ENCODE measurements at places on chromosomes 16 and 17. TPM values are rescaled to one million over a fixed set of nuclear protein-coding genes. Genes with fewer than 3 reads are reported as not detected.
A peak's percentile ranks its signal among the peaks of the same experiment; 100 is the strongest.

DNA sequence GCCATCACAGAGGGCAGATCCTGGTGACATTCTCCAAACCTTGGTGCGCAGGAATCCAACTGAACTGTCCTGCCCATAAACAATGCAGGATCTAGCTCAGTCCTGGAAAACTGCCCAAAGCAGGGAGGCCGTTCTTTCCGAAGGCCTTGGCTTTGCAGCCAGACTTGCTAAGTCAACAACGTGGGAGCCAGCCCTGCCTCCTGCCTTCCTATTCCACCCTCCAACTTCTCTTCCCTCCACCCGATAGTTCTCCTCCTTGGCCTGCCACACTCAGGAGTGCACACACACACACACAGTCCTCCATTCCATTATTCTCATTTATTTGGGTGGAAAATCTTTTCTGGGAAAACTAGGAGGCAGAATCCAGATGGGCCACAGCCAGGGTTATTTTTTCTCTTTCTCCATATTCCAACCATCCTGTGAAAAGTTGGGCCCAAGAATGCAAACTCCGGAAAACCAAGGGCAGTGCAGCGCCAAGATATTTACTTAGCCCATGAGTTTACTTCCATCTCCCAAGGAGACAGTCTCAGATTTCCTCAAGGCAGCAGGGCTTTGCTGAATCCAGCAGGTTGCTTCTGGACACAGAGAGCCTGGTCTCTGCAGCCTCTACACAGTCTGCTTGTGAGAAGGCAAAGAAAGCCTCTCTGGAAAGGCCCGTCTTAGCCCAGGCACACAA, 15.8 kb downstream of the COPRS start:
- peak overlapping the region; percentile 43 for H3K27ac ChIP-seq
- H3K27me3 ChIP-seq = no peaks in the 10 kb centered on the region
- H3K4me1 ChIP-seq = peaks cover 4% of the 10 kb centered on the region
- no peak overlapping the region for H3K4me3 ChIP-seq

DNA sequence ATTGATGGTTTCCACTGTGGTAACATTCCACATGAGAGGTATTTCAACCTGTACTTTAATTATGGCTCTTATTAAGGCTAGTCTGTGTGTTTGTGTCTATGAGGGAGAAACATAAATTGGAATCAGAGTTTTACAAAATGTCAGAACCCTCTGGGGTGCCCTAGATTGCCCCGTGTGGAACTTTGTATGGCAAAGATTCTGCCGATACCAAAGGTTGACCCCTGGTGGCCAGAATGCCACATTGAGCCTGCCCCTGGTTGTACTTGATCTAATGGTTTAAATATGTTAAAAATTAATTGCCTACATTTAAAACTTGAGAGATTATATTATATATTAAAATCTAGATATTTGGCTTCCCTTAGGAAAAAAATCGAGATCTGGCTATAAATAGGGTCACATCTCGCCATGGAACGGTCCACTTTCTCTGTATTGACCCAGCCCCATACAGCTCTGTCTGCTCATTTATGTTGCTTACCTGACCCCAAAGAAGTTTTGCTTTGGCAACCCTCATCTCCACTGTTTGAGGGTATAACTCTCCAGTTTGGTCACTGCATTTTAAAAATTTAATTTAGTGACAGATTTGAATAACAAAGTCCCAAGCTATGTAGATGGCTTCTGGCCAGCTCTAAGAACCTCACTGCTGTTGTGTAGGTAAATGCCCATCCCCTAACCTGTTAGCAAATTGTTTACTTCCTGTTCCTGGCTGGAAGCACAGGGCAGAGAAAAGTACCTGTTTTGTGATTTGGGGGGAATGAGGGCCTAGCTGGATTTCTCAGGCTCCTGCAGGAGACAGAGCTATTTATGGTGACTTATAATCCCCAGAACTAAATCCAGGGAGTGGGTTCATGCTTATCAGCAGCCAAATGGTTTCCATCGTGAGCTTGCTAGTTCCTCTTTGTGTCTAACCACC, 95.0 kb downstream of the PLCG2 start:
- DNase-seq = peak; percentile 73
- H3K27ac ChIP-seq = peak overlapping the region; percentile 1
- H3K27me3 ChIP-seq = peaks cover 4% of the 10 kb centered on the region

GRCh38 chr16:80372341-80372740, 168.5 kb upstream of the DYNLRB2 start:
- H3K27me3 ChIP-seq = no peaks in the 10 kb centered on the region
- no peak for DNase-seq
- H3K36me3 ChIP-seq = no peaks in the 10 kb centered on the region
- no peaks in the 10 kb centered on the region for H3K4me1 ChIP-seq

DNA sequence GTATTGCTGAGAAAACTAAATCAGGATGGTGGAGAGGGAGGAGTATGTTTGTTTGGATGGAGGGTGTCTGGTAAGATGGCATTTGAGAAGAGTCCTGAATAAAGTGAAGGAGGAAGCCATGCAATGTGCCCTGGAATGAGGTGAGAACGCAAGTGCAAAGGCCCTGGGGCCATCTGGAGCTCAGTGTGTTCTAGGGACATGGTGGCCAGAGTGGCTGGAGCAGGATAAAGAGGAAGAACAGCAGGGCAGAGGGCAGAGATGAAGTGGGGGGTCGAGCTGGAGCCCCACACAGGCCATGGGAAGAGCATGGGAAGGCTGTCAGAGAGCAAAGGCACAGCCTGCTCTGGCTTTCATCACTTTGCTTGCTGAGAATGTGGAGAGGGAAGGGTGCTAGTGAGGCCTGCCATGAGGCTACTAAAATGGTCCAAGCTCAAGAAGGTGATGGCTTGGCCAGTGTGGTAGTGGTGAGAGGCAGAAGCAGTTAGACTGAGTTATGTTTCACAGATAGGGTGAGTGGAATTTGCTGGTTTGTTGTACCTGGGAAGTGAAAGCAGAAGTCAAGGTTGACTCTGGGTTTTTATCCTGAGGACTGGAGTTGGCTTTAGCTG, 234.1 kb downstream of the FOXL1 start:
- H3K27me3 ChIP-seq = no peaks in the 10 kb centered on the region
- H3K27ac ChIP-seq = no peak overlapping the region
- no peak overlapping the region for H3K4me3 ChIP-seq
- H3K36me3 ChIP-seq = no peaks in the 10 kb centered on the region
- no peak for DNase-seq

GRCh38 chr17:71145486-71145885, 975.3 kb upstream of the SOX9 start:
- no peaks in the 10 kb centered on the region for H3K36me3 ChIP-seq
- H3K27me3 ChIP-seq = no peaks in the 10 kb centered on the region
- DNase-seq = no peak
- H3K4me3 ChIP-seq = no peak overlapping the region
- H3K4me1 ChIP-seq = peaks cover 14% of the 10 kb centered on the region

GRCh38 chr16:11016993-11017392, 72.6 kb downstream of the CLEC16A start:
- H3K27ac ChIP-seq = no peak overlapping the region
- H3K36me3 ChIP-seq = no peaks in the 10 kb centered on the region
- H3K4me3 ChIP-seq = no peak overlapping the region
- no peaks in the 10 kb centered on the region for H3K4me1 ChIP-seq
- no peak for DNase-seq
- no peaks in the 10 kb centered on the region for H3K27me3 ChIP-seq

DNA sequence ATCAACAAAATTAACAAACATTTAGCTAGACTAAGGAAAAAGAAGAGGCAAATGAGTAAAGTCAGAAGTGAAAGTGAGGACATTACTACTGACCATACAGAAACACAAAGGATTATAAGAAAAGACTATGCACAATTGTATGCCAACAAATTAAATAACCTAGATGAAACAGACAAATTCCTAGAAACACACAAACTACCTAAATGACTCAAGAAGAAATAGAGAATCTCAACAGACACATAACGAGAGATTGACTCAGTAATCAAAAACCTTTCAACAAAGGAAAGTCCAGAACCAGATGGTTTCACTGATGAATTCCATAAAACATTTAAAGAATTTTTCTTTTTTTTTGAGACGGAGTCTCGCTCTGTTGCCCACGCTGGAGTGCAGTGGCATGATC, 35.7 kb upstream of the MYLK3 start:
- DNase-seq = no peak
- no peaks in the 10 kb centered on the region for H3K36me3 ChIP-seq
- no peaks in the 10 kb centered on the region for H3K27me3 ChIP-seq

DNA sequence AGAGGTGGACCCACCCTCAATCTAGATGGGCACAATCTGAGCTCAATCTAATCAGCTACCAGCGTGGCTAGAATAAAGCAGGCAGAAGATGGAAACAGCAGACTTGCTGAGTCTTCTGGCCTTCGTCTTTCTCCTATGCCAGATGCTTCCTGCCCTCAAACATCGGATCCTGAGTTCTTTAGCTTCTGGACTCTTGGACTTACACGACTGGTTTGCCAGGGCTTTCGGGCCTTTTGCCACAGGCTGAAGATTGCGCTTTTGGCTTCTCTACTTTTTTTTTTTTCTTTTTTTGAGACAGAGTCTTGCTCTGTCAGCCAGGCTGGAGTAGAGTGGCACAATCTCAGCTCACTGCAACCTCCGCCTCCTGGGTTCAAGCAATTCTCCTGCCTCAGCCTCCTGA, 65.1 kb downstream of the UTP18 start:
- peak; percentile 7 for DNase-seq
- no peak overlapping the region for H3K27ac ChIP-seq
- no peaks in the 10 kb centered on the region for H3K4me1 ChIP-seq
- no peaks in the 10 kb centered on the region for H3K36me3 ChIP-seq

GRCh38 chr17:74831444-74832146, 28.1 kb downstream of the GRIN2C start:
- no peak for DNase-seq
- H3K27ac ChIP-seq = no peak overlapping the region
- H3K27me3 ChIP-seq = no peaks in the 10 kb centered on the region
- no peaks in the 10 kb centered on the region for H3K36me3 ChIP-seq

GRCh38 chr16:77277141-77277540, 77.9 kb downstream of the SYCE1L start:
- no peak overlapping the region for H3K27ac ChIP-seq
- H3K4me3 ChIP-seq = no peak overlapping the region
- DNase-seq = no peak
- H3K4me1 ChIP-seq = no peaks in the 10 kb centered on the region

DNA sequence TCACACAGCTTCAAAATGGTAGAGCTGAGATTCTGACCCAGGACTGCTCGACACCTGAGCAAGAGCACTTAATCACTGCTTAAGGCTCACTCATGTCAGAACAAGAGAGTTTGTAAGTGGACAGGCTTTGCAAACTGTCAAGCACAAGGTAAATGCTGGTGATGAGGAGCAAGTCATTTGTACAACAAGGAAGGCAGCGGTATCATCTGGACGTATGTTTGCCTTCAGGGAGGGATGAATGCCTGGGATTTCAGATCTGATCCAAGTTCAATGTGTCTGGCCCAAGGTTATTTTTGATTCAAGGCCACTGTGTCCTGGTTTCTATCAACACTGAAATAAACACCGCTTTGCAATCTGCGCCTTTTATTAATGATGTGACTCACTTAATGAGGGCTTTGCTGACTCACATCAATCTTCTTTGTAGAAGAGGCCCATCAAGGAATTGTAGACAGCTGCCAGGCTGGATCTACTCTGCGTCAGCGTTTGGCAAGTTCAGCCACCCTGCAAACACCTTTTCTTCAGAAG, 174.4 kb upstream of the HS3ST3A1 start:
- DNase-seq = no peak
- no peaks in the 10 kb centered on the region for H3K36me3 ChIP-seq
- no peaks in the 10 kb centered on the region for H3K4me1 ChIP-seq
- no peak overlapping the region for H3K4me3 ChIP-seq
- H3K27me3 ChIP-seq = no peaks in the 10 kb centered on the region

DNA sequence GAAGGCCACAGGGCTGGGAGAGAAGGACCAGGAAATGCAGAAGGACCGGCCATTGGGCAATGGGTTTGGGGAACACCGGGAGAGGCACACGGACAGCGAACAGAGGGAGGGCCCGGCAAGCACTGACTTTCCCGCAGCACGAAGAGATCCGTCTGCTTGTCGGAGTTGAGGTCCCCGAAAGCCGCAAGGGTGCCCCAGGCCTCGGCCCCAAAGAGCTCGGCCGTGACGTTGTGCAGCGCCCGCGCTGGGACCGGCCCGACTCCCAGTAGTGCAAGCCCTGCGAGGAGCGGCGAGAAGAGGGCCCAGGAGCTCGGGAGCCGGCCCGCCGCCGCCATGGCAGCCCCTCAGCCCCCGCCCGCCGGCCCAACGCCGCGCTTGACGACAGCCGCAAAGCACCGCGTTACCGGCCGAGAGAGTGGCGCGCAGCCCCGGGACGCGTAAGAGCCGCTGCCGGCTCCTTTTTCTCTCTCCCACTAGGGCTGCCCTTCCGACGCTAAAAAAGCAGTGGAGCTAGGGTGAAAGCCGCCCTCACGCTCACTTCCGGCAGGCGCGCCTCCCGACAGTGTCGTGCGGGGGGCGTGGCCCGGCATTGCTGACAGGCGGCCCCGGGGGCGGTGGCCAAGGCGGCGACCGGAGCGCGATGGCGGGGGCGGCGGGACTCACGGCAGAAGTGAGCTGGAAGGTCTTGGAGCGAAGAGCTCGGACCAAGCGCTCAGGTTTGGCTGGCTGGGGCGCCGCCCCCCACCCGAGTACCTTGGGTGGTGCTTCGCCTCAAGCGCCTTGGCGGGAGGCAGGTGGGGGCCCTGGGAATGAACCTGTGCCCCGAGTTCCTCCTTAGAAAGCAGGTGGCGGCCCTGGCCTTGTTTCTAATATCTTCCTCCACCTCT, at the start of the genes ITFG1 and PHKB:
Gene ITFG1 (minus strand): TSS at position 353 of the 887 bp plus-strand sequence. CDS start 18 bp downstream, at position 335.
Gene PHKB (plus strand): TSS at position 621 of the 887 bp plus-strand sequence. CDS start 20 bp downstream, at position 641.
- H3K27me3 ChIP-seq = no peaks in the 10 kb centered on the region
- H3K4me1 ChIP-seq = peaks cover 12% of the 10 kb centered on the region
- H3K4me3 ChIP-seq = peak within 1 kb of the TSS; percentile 90
- H3K36me3 ChIP-seq = no peaks in the 10 kb centered on the region
- peak within 1 kb of the TSS; percentile 100 for H3K27ac ChIP-seq

DNA sequence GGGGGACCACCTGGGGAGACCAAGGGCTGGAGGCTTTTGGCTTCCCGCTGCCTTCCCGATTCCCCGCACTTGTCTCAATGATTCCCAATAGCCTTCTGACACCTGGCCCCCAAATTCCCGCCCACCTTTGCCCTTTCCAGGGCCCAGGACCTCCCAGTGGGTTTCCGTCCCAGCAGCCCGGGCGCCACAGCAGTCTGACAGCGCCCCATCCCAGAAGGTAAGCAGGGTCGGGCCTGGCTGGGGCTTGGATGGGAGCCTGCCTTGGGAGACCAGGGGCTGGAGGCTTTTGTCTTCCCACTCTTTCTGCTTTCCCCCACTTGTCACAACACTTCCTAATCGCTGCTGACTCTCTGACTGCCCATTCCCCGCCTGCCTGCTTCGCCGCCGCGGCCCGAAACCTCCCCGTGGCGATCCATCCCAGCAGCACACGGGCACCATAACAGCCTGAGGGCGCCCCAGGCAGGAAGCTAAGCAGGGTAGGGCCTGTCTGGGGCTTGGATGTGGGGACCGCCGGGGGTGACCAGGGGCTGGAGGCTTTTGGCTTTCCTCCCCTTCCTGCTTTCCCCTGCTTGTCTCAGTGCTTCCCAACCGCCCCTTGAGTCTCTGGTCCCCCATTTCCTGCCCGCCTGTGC, 2289.3 kb downstream of the TP53TG3F start:
- H3K4me3 ChIP-seq = no peak overlapping the region
- DNase-seq = no peak
- H3K27me3 ChIP-seq = no peaks in the 10 kb centered on the region
- no peaks in the 10 kb centered on the region for H3K36me3 ChIP-seq
- H3K4me1 ChIP-seq = no peaks in the 10 kb centered on the region

The ABAT gene
- 26.0 TPM for polyA plus RNA-seq

The TRPV3 gene
- 0.99 TPM for polyA plus RNA-seq

The MYH3 gene
- 13.5 TPM for polyA plus RNA-seq

The KIF19 gene
- polyA plus RNA-seq = 13.5 TPM

The CLEC10A gene
- polyA plus RNA-seq = 1.3 TPM

Data from pancreas (tissue), 10 donors.